NCI-H446 treated with DMSO at 0.1 percent for 48 hours (cell line): ENCODE measurements at places on chromosomes 2 and 18.

DNA sequence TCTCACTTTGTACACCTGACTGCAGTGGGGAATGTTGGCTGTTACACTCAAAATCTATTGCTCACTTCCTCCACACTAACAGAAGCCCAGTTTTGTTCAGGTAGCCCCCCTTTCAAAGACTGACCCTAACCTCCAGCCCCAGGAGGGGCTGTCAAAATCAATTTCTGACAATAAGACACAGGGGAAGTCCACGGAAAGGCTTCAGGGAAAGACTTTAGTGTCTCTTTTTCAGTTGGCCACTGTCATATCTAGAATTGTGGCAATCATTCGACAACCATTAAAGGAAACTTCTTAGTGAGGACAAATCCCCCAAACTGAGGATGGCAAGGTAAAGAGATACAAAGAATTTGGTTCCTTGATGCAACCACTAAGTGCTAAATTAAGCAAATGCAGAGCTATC is 59.0 kb downstream of the BARD1 start:
- no peak for DNase-seq

- DNase-seq: no peak
Measured at GRCh38 chr18:45559258-45559657, 56.0 kb upstream of the SLC14A2 start.

- no peak for DNase-seq
Measured at GRCh38 chr2:69046221-69046662, 33.3 kb downstream of the ANTXR1 start.

DNA sequence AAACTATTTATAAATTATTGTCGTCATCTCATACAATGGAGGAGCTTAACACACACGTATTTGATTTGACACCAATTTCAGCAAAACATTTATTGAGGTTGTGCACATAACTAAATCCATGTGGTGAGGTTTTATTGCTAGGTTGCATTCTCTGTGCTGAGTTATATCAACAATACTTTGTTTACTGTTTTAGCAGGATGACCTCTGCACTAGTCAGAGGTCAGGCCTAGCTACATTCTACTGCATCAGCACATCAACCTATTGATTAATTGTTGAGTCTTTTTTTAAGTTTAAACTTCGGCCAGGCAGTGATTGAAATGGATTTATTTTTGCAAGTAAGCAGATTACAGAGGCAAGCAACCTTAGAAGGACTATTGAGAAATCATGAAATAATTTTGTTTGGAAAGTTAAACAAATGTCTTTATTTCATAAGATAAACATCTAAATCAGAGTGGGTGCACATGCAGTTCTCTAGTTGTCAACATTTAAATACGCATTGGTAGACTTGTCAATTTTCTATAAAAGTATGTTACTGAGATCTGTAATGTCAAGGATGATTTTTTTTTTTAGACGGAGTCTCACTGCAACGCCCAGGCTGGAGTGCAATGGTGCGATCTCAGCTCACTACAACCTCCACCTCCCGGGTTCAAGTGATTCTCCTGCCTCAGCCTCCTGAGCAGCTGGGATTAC is 75.2 kb upstream of the CD28 start:
- DNase-seq: no peak

DNA sequence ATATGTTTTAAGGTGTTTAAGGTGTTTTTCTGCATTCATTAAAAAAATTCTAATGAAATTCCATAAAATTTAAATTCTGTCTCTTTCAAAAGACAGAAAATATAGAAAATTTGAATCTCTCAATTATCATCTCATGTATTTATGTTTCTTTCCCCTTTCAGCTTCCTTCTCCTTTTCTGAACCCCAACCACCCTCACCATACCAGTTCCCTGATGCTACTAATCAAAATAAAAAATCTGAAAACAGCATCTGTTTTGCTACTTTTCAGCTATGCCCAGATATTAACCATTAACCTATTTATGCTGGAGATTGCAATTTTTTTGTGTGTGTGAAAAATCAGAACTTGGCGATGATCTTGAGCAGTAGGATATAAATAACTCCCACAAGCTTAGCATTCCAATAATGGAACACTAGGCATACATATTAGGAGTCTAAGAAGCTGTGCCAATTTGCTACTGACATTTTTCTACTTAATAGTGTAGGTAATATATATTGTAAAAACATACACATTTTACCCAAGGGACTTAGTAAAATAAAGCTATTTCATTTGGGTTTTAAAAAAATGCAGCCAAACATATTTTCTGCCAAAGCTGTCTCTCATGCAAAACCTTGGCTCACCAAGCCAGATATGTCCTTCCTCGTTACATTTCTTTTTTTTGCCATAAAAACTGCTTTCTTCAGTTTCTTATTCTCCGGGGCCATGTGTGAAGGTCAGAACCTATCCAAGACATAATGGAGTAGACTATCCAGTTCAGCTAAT is 32.6 kb upstream of the AGPS start:
- no peak for DNase-seq

GRCh38 chr2:4838626-4839025 is 853.6 kb upstream of the SOX11 start:
- no peak for DNase-seq

- no peak for DNase-seq
Measured at GRCh38 chr2:20423847-20424246, 23.0 kb upstream of the RHOB start.

GRCh38 chr2:95079199-95079683 is 42.4 kb downstream of the MRPS5 start:
- DNase-seq: no peak

- DNase-seq: no peak
Measured at GRCh38 chr2:233208382-233209116, 42.9 kb upstream of the ATG16L1 start.
